Hippocampal formation (tissue), 2 donors: ENCODE measurements at places on chromosomes 2 and 18.
A peak's percentile ranks its signal among the peaks of the same experiment; 100 is the strongest.

DNA sequence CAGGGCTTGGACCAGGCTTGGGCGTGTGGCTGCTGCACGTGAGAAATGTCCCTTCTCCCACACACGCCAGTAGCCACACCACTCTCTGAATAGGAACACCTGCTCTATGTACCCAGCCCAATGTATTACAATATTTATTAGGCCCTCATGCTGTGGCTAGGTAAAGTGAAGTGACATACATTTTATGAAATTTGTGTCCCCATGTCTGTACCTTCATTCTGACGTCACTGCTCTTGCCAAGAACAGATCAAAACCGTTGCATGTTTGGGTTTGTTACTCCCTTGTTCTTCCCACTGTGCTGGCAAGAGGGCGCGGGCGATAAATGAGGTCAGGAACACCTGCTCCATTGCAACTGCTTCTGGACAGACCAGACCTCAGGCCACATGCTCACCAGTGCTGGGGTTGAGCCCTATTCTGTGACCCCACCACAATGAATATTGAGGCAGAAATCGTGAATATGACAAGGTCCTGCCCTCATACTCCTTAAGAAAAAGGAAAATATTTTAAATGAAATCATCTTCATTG lies 436.4 kb upstream of the SALL3 start:
- DNase-seq, result no peak

DNA sequence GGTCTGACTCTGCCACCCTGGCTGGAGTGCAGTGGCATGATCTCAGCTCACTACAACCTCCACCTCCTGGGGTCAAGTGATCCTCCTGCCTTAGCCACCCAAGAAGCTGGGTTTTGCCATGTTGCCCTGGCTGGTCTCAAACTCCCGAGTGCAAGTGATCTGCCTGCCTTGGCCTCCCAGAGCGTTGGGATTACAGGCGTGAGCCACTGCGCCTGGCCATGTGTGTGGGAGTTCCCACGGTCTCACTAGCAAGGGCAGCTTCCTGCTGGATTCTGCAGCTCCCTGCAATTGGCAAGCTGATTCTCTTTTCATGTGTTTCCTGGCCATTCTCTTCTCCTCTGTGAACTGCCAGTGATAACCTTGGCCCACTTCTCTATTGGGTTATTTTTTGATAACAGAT lies 84.0 kb downstream of the USP40 start:
- DNase-seq, result no peak

GRCh38 chr18:79805926-79806487 lies 8.3 kb downstream of the KCNG2 start:
- DNase-seq, result no peak

DNA sequence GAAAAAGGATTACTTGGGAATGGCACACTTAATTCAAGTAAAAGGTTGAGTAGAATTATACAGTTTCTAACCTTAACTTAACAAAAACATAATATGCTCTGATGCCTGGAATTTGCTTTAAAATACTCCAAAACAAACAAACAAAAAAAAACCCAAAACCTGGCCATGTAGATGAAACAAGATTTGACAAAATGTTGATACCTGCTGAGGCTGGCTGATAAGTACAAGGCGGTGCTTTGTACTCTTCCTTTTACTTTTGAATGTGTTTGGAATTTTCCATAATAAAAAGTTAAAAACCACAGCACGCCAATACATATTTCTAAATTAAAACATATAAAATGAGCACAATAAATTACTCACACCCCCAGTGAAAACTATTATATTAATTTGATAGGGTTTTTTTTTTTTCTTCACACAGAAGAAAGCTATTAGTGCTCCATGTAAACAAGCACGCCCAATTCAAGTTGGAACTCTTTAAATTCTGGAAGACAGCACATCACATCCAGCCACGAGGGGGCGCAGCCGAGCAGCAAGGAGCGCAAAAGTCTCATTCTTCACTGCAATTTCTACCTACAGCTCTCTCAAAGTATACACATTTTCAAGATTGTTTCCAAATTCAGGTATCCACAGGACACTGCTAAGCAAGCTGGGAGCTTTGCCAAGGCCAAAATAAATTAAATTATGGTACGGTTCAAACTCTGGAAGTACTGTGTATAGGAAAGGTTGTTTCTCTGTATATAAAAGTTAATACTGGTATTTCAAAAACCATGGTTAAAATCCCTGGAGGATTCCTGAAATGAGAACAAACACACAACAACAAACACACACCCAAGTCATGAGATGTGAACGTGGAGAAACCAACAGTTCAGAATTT lies 7.5 kb downstream of the SERTAD2 start:
- peak; percentile 80 for DNase-seq

GRCh38 chr18:56575819-56576663 lies 62.4 kb downstream of the TXNL1 start:
- no peak for DNase-seq

- no peak for DNase-seq
Observed at GRCh38 chr2:13466076-13466475, 749.3 kb downstream of the TRIB2 start.

DNA sequence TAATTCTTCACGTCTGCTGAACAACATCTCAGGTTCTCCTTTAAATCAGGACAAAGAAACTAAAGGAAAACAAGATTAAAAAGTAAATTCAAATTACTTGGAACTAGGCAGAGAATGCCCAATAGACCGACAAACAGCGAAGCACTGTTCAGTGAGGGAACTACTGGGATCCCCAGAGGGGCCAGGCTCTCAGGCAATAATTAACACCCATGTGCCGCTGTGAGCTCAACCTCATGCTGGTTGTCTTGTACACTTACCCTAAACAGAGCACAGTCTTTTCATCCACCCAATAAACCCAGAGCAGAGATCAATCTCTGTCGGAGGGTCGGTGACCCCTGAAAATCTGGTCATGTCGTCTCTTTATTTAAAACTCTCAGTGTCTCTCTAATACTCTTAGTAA lies 229.9 kb upstream of the CRIM1 start:
- DNase-seq, result no peak

DNA sequence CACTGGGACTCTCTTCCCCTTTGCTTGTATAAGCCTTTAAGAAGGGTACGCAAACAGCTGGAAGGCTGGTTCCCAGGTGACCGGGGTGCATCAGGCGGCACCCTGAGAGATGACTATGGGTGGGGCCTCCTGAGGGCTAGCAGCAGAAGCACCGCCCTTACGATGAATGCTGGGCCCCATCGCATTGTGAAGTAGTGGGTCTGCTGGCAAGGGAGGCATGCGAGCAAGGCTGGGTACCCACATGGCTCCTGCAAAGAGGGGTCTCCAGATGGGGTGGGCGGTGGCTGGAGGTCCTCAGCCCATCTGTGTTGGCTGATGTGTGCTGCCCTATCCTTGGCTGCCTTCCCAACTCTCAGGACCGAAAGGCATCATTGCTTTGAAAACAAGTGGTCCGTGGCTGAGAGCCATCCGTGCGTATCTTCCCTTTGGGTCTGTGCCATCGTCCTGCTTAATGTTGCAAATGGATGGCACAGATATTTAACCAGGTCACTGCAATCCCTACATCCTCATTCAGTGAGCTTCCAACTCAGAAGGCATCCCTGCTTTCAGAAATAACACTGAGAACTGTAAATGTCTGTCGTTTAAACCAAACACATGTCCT lies 83.5 kb upstream of the GPC1 start:
- DNase-seq, result no peak

GRCh38 chr2:48364100-48364499 lies 165.9 kb upstream of the STON1 start:
- no peak for DNase-seq

DNA sequence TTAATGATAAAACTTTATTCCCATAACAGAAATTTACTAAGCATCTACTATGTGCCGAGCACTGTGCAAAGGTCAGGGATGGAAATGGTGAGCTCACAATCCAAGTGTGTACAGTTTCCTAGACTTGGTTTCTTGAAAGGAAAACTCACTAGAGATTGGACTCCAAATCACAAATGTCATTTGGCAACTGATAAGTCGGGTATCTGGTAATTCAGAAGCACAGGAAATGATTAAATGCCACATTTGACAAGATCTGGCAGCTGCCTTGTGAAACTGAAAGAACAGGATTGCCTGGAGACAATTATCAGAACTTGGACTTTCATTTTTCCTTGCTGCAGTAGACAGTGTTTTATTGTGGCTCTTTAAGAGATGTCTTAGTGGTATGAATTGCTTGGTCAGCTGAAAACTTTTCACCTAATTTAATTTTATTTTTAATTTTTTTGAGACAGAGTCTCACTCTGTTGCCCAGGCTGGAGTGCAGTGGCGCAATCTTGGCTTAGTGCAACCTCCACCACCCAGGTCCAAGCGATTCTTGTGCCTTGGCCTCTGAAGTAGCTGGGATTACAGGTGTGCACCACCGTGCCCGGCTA lies 19.2 kb downstream of the ITGA6 start:
- DNase-seq, result no peak

GRCh38 chr2:146451972-146452371 lies 1392.9 kb upstream of the ACVR2A start:
- DNase-seq, result no peak

- DNase-seq, result no peak
Observed at GRCh38 chr2:226580403-226580802, 219.2 kb downstream of the IRS1 start.

DNA sequence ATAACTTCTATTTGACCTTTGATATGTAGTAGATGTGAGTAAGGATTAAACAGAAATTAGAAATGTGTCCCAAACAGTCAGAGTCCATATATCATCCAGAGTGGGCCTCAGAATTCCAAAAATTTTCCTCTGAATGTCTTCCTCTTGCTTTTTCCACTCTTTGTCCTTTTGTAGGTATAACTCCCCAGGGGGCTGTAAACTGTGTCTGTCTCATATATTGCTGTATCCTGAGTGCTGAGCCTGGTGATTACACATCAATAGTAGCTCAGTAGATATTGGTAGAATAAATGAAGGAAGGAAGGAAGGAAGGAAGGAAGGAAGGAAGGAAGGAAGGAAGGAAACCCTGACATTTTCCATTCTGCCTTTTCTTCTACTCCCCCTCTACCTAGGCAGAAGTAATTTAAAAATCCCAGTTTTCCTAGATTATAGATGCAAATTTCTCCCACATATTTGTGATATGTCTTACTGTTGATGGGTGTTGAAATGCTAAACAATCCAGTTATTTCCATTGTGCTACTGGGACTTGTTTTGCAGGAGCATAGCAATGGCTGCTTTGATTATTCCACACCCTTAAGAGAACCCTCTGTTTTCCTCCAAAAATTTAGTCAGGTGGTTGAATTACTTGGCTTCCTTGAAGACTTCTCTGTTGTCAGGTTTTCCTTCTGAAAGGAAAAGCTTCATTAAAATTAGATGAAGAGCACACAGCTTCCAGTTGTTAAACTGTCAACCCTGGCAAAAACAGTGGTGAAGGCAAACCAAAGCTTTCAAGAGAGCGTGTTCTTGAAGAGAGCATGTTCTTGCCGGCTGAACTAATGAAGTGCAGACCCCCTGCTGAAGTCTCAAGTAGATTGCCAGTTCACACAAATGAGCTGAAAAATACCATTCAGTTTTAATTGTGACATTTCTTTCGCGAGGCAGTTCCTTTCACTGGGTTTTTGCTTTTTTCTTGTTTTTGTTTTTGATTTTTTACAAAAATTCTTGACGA lies 147.8 kb downstream of the KCNE4 start:
- DNase-seq, result no peak

DNA sequence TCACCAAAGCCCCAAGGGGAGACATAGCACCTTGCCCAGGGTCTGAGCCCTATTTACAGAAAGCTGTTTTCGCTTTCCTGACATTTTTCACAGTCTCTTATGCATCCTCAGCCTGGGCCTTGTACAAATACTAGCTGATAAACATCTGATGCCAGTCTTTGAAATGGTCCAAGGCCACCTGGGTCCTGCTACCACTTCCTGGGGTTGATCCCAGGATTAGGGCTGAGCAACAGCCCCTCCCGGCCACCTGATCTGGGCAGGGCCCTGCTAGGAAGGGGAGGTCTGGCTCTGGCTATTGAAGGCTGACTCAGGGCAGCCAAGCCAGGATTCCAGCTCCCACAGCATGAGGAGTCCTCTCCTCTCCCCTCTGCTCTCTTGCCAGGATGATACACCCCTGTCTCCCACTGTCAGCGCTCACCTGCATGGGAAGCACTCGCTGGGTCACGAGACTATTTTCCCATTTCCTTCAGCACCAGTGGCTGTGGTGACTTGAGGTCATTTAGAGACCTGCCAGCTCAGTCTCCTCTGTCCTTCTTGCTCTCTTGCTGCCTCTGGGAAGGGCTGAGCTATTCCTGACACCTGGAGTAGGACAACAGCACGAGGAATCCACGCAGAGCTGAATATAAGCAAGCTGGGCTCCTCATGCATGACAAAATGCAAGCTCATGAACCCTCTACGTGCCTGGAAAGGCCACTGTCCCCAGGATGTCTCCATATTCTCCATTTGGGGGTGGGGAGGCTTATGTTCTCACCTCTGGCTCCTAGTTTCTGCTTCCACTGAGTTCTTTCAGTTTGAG lies 53.0 kb upstream of the LGALSL start:
- DNase-seq, result no peak

DNA sequence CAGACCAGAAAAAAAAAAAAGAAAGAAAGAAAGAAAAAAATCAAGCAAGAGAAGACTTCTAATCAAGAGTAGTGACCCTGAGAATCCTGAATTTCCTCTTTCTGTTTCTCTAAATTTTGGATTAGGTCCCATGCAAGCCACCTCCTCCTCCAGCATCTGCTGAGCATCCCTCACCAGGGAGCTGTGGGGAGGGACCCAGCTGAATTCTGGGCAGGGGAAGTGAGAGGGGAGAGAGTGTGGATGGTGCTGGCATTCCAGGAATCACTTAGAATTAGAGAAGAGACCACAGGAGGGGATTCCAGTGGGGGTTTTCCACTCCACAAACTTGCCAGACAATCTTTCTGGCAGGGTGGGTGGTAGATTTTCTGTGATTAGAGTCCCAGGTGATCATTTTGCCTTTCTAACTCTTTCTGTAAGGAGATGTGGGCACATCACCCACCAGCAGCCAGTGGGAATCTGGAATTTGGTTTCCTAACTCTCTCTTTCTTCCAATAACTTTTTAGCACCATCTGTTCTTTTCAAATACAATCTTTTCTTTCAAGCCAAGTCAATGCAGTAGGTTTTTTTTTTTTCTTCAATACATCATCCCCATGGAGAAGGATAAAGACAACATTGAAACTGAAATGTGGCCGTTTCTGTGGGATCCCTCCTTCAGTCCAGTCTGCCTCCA lies 279.2 kb downstream of the CLIP4 start:
- DNase-seq, result no peak

DNA sequence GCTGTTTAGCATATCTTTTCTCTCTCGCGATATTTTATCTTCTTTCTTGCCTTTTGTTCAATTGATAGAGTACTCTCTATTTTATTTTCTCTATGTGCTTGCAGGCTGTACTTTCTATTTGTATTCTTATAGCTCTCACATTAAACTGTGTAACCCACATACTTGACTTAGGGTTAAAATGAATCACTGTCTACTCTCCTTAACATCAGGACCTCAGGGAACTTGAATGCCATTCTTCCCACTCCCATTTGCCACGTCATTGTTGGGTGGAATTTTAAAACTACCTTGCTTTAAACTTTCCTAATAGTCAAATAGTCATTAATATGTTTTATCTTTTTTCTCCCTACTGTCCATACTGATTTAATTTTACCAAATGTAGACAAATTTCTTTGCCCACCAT lies 269.7 kb downstream of the ALPK2 start:
- no peak for DNase-seq

DNA sequence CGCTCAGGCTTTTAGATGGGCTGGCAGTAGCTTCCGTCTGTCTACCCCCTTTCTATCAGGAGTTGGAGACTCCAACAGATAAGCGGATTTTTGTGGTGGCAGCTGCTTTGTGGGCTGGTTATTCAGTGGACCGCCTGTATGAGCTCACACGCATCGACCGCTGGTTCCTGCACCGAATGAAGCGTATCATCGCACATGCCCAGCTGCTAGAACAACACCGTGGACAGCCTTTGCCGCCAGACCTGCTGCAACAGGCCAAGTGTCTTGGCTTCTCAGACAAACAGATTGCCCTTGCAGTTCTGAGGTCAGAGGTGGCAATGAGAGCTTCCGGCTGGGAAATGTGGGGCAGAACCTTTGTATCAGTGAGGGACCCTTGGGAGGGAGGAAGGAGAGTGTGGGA lies 14.8 kb downstream of the CAD start:
- no peak for DNase-seq
